Stimulated activated CD4-positive, alpha-beta T cell treated with anti-CD3 and anti-CD28 coated beads, Interleukin-1b, Interleukin-23, amount 100 ng/mL, for 48 hours (primary cell): ENCODE measurements at places on chromosomes 12 and 14.

DNA sequence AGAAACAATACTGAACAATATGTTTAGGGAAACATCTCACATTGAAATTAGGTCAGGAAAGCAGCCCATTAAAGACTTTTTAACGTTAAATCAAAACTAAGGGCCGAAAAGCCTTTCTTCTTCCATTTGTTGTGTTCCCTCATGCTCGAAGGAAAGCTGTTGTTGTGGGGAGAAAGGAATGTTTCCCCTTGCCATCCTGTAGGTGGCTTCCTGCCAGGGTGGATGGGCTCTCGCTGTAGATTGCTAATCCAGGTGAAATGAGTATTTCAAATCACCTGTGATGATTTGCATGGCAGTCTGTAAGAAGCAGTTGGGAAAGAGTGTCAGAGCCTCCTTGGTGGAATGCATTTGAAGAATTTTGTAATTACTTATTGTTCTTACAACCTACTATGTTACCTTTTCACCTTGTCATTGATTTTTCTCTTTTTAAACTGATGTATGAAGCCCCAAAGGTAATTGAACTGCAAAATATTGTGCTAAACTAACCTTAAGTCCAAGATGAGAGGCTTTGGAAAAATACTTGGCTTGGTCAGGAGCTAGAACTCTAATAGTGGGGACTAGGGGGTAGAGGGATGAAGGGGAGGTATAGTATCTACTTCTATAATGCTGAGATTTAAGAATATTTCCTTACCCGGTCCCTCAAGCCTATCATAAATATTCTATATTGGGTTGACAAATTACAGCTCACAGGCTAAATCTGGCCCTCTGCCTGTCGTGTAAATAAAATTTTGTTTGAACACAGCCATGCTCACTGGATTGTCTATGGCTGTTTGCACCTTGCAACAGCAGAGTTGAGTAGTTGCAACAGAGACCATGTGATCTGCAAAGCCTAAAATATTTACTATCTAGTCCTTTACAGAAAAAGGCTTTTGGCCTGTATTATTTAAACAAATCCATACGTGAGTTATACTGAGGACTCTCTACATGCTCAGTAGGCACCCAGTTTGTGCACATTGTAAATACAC is 7.7 kb upstream of the DCP1B start:
- DNase-seq, result no peak

- DNase-seq, result peak; percentile 82
These were observed 12.5 kb upstream of the FOXN3 start for GRCh38 chr14:89429199-89430181.

- DNase-seq, result no peak
These were observed 110.0 kb downstream of the ARF6 start for GRCh38 chr14:50002926-50003212.

DNA sequence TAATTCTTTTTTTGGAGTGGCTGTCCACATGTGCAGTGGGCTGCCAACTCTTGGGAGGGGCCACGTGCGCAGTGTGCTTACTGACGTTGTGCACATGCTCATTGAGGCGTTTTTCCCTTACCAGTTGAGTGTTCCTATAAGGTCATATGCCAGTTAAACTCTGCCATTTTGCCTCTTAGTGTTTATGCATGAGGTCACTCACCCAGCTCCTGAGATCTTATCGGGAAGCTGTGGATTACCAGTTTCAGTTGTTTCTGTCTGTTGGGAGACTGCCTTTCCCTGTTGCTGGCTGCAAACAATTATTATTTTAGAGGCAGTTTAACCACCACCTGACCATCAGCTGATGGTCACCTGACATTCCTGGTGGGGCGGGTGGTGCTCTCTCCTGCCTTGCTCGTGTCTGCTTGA is 16.1 kb upstream of the KIF21A start:
- no peak for DNase-seq

DNA sequence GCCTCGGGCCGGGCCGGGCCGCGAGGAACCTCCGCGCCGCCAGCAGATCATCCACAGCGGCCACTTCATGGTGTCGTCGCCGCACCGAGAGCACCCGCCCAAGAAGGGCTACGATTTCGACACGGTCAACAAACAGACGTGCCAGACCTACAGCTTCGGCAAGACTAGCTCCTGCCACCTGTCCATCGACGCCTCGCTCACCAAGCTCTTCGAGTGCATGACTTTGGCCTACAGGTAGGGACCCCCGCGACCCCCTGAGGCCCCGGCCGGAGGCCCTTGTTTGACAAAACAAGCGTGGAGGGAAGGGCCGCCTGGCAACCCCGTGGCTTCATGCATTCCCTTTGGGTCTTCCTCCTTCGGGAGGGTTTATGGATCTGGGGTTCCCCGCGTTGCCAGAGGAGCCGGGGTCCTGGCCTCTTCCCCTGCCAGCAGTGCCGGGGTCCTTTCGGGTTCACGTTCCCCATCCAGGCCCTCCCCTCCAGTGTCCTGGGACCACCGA is 526 bp downstream of the MLXIP start:
- DNase-seq, result peak; percentile 30

GRCh38 chr12:25271486-25272098 is 20.9 kb upstream of the KRAS start:
- no peak for DNase-seq

GRCh38 chr14:95713596-95714371 is at the start of gene TCL1A:
TCL1A (minus strand) TSS chr14:95714125; CDS start chr14:95714066, 59 bp downstream.
- no peak for DNase-seq

DNA sequence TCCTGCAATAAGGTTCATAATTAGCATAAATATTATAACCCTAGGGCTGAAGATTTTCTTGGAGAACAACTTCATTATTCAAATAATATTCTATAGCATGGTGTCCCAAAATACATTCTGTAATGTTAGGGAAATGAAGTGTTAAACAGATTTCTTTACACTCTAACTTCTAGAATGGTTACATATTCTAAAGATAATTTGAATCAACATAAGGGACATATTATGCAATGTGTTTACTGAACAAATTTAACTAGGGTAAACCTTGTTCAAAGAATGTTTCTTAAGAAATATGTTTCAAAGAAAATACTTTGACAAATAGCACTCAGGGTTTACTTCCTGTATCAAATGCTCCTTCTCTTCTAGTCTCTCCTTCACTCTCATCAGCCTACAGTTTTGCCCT is 281.6 kb downstream of the SLC6A15 start:
- no peak for DNase-seq
